ENCODE measurements at places on chromosomes 12 and 14. TPM values are rescaled to one million over a fixed set of nuclear protein-coding genes. Genes with fewer than 3 reads are reported as not detected.
A peak's percentile ranks its signal among the peaks of the same experiment; 100 is the strongest.

FOXG1 gene
- total RNA-seq: not detected

CARMIL3 gene
- 1.00 TPM for total RNA-seq

GRCh38 chr14:78345131-78345744 lies 175.1 kb downstream of the NRXN3 start:
- DNase-seq: no peak

GRCh38 chr12:128754275-128754674 lies 69.5 kb downstream of the SLC15A4 start:
- peak; percentile 9 for DNase-seq

KCNK10 gene
- not detected for total RNA-seq

DNA sequence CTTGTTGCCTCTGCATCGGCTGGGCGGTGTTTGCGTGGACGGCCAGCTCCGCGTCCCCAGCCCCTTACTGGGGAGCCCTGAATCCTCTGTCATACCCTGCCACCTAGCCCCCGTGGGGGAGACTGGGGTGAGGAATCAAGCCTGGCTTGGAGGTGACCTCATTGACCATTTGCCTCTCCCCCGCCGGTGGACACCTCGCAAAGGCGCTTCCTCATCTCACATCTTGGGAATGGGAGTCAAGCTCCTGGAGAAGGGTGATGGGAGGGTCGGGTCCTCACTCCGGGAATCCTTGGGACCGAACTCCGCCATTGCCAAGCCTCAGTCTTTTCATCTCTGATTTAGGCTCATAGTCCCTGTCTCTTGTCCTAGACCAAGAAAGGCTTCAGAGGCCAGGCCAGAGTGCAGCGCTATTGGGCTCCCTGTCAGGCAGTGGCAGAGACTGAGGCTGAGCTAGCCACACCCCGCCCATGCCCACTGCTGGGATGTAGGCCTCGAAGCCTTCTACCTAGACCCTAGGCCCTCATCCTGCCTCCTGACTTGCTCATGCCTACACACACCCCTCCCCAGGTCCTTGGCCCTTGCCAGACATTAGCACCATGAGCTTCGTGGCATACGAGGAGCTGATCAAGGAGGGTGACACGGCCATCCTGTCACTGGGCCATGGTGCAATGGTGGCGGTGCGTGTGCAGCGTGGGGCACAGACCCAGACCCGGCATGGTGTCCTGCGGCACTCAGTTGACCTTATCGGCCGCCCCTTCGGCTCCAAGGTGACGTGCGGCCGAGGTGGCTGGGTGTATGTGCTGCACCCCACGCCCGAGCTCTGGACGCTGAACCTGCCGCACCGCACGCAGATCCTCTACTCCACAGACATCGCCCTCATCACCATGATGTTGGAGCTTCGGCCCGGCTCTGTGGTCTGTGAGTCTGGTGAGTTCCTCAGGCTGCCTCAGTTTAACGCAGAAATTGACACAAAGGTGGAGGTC lies 678 bp downstream of the TRMT61A start:
- DNase-seq: no peak

PAH gene
- total RNA-seq: not detected

GRCh38 chr12:32964981-32965585 lies 68.5 kb upstream of the PKP2 start:
- DNase-seq: no peak

DNA sequence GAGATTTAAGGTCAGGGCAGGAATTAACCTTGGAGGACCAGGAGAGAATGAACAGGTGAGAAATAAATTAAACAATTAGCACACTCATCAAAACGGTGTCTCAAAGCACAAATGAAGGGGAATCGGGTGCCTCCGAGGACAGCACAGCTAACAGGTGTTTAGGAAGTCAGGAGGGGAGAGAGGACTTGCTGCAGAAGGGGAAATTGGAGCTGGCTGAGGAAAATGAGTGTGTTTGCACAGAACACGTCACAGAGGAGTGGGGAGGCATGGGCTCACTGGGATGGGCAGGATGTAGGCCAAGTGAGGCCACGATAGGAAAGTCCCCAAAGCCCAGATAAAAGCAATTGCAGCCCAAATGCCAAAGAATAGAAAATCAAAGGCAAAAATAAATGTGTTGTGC lies 121.7 kb downstream of the ZNF664 start:
- DNase-seq: no peak
